ENCODE measurements at places on chromosomes 16 and 17. TPM values are rescaled to one million over a fixed set of nuclear protein-coding genes. Genes with fewer than 3 reads are reported as not detected.
A peak's percentile ranks its signal among the peaks of the same experiment; 100 is the strongest.

The TBC1D3H gene
- not detected for polyA plus RNA-seq

The CSH1 gene
- polyA plus RNA-seq: not detected

The C16orf92 gene
- not detected for polyA plus RNA-seq

DNA sequence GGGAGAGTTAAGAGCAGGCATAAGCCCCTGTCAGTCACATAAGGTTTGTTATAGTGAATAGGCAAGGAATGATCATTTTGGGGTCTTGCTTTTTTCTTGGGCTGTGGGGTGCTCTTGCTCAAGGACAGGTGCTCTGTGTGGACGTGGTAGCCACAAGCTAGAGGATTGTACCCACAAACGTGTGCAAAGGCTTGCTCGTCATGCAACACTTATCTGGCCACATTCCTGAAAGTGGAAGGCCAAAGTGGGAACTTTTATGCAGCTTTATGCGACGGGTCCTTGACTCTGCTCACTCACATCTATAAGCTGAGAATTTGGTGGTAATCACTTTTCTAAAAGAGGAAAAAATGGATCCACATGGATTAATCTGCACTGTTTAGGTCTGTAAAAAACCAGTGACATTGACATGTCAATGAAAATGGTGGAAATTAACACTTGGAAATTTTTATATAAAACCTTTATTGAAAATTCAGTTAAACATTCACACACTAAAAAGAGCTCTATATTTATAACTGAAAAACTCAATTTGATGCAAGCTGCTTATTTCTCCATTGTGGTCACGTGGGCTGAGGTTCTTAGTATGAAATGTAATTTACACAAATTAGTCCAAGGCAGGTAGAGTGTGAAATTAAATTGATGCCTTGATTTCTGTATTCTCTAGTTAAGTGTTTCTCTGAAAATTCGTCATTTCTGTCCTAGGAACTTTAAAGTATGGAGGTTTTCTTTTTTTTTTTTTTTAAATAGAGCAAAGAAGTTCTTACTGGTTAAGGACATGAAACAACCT lies 162.3 kb downstream of the MSI2 start:
- no peak for DNase-seq

GRCh38 chr17:62017496-62017895 lies 47.6 kb downstream of the MED13 start:
- DNase-seq: peak; percentile 8

GRCh38 chr16:14097182-14097959 lies 26.3 kb downstream of the MRTFB start:
- DNase-seq: no peak
